Stimulated activated CD4-positive, alpha-beta T cell treated with anti-CD3 and anti-CD28 coated beads, Interleukin-1b, Interleukin-23, amount 100 ng/mL, for 4 hours (primary cell): ENCODE measurements at places on chromosomes 2 and 18.

DNA sequence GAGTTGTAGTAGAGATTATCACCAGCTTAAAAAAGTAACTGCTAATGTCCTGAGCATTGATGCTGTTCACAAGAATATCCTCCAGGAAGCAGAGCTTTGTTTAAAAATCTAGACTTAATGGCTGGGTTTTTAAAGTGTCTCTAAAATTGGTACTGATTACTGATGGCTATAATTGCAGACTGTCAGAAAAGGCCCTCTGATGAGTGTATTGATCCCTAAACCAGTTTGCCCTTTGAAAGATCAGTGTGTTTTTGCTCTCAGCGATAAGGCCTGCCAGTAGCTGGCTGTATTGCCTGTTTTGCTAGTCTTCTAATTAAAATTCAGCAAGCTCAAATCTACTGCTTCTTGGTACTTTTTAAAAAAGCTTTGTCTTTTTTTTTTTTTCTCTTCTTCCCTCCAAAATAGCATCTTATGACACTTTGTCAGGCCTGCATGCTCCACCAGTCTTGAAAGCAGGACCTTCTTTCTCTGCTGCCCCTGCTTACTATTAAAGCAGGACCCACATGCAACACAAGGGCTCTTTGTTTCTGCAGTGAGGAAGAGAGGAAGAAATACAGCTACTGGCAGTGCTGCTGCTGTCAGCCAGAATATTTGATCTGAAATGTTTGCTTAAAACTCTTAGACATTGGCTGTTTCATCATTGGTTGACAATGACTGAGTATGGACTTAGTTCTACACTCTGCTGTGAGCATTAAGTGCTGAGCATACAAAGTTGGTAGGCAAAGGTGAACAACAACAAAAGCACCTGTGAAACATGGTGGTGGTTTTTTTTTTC, 1.8 kb downstream of the SEC11C start:
- DNase-seq: no peak

DNA sequence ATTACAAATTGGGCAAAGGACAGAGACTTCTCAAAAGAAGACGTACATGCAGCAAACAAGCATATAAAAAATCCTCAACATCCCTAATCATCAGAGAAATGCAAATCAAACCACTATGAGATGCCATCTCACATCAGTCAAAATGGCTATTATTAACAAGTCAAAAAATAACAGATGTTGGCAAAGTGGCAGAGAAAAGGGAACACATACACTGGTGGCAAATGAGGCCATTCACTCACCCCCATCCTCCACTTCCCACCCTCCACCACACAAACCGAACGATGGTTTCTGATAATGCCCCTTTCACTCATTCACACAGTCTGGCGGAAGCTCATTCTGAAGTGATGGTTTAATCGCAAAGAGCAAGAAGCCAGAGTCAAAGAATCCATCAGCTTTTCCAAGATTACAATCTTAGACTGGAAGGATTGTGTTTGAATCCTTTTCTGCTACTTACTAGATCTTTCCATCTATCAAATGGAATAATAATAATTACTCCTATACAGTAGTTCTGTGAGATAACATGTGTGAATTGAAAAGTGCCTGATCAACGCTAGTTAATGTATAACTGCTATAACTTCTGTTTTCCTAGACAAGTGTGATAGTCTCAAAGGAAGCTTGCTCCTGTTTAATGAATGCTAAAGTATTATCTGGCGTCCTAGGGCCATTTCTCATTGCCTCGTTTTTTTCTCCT, 16.9 kb upstream of the CD28 start:
- DNase-seq: no peak

GRCh38 chr2:218870984-218871344, 9.7 kb upstream of the WNT10A start:
- no peak for DNase-seq

- no peak for DNase-seq
Measured at GRCh38 chr2:239729151-239729550, 296.0 kb downstream of the NDUFA10 start.

GRCh38 chr2:14428056-14428455, 204.5 kb upstream of the LRATD1 start:
- DNase-seq: no peak

DNA sequence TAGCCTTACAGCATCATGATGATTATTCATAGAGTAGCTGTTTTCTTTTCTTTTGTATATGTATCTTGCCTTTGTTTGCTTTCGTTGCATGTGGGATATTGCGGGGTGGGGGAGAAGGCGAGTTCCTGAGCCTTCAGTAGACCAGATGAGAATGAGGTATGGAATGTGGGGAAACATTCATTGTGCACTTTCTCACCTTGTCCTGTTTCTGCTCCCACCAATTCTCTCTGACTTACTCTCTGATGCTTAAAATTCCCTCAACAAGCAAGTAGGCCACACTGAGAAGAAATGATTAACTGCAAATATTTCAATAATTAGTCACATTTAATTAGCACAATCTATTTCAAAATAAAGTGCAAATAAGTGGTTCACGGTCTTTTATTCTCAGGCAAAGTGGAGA, 31.0 kb downstream of the GKN2 start:
- DNase-seq: no peak

DNA sequence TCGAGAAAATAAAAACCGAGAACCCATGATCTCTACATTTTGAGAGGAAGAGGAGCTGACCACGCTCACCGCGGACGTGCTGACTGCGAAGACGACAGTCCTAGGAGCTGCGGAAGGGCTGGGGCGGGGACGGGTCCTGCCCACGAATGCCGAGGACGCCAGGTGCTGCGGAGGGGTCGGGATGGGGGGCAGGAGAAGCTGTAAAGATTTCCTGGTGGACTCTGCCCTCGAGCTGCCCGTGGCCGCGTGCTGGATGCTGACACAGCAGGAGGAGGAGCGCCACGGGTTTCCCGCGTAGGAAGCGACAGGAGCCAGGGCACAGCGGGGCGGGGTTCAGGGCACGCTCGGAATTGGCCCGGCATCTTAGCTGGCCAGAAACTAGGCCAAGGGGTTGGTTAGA, 22.2 kb downstream of the ZSCAN30 start:
- peak; percentile 2 for DNase-seq

DNA sequence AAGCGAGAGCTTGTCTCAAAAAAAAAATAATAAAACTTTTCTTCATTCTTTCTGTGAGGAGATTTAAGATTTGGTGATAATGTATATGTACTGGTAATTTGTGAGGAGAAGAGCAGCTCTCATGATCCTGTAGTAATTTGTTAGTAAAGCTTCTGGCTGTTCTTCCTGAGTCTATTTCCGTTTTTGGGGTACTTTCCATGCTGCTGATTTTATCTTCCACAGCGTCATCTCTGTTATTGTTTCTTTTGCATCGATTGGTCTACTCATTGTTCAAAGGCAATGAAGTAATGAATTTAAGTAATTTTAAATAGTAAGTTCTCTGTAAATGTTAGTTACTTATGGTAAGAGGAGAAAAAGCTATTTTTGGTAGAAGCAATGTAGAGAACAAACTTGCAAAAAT, 12.0 kb downstream of the NDUFAF7 start:
- DNase-seq: no peak

GRCh38 chr2:113922784-113923183, 32.9 kb downstream of the ACTR3 start:
- DNase-seq: no peak

- DNase-seq: no peak
Measured at GRCh38 chr2:190678444-190679162, 29.7 kb downstream of the NAB1 start.

DNA sequence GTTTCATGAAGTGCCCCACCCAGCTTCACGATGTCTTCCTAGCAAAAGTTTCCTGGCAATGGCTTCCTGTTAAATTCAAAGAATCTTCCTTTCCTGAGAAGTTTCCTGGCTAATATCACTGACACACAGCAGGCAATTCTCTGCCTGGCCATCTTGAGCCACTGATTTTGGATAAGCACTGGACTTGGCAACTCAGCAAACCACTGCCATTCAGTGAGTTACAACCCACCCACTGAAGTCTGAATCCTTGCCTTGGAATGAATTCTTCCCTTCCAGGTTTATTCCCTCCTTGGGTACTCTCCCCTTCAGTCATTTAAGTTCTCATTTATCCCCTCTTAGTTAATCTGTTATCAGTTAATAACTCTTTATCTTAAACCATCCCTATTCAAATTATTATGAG, 426.0 kb downstream of the MBD2 start:
- no peak for DNase-seq

- DNase-seq: no peak
Measured at GRCh38 chr2:73811878-73812277, 16.9 kb upstream of the STAMBP start.

DNA sequence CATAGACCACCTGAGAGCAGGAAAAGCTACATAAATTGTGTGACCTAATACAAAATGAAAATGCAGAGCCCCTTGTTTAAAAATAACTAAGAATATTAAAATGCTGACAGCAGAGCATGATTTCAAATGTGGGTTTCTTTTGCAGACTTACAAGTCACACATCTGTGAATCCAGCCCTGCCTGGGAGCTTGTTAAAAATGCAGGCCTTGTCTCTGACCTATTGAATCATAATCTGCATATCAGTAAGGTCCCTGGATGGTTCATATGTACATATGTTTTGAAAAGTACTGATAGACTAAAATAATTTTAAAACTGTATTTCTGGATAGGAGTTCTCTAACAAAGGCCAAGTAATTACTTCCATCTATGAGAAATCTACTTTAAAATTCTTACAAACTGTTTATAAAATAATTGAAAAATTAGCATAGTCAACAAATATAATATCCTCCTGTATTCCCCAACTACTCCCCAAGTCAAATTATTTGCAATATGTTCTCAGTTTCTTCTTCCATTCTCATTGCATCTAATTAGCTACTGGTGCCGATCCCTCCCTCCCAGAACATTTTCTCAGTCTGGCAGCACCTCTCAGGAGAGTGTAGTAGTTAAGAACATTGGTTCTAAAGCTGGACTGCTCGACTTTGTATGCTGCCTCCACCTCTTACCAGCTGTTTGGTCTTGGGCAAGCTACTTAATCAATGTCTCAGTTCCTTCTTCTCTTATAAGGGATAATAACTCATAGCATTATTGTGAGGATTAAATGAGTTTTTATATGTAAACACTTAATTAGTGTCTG, 1040.4 kb upstream of the CDH2 start:
- no peak for DNase-seq

- DNase-seq: no peak
Measured at GRCh38 chr2:25473758-25474340, 132.1 kb upstream of the DNMT3A start.

DNA sequence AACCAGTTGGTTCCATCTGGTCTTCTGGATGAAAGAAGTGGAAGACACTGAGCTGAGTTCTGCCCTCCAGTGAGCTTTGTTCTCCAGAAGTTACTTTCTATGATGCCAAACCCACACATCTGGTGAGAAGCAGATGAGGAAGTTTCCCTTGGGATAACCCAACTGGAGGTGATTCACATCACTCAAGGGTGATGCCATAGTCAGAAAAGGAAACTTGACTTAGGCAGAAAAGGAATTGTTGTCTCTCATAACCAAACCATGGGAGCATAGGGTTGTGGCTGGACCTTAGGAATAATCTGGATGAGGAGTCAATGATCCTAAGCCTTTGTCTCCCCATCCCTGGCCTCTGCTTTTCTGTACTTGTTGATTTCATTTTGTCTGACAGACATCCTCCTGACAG, 43.7 kb downstream of the CDC42EP3 start:
- no peak for DNase-seq

DNA sequence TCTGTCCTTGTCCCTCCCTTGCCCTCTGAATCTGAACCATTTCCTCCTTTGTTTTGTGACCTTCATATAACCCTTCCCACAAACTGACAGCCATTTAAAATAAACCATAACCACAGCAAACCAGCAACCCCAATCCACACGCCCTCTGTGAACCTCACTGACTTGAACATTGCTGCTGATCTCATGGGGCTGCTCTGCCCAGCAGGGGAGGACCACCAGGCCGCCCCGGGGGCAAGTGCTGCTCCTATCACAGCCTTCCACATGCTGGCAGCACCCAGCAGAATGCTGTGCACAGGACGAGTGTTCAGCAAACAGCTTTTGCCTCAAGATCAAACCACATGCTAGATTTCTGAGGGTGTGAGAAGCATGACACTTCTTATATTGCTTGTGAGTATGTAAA, 73.9 kb upstream of the UXS1 start:
- DNase-seq: no peak

DNA sequence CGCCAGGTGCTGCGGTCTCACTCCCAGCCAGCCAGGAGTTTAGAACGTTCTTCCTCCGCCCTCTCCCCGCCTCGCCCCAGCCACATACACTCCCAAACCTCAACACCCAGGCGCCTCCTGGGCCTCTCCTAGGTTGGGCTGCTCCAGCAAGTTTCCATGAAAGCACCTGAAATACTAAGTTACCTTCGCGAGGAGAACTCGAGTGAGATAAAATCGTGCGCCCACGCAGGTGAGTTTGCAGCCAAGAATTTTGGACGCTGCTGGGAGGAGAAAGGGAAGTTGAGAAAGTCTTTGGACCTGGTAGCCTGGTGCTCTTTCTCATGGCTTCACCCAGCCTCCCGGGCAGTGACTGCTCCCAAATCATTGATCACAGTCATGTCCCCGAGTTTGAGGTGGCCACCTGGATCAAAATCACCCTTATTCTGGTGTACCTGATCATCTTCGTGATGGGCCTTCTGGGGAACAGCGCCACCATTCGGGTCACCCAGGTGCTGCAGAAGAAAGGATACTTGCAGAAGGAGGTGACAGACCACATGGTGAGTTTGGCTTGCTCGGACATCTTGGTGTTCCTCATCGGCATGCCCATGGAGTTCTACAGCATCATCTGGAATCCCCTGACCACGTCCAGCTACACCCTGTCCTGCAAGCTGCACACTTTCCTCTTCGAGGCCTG, at the start of gene GPR39:
TSS of gene GPR39 (plus strand) at position 83 of the 673 bp plus-strand sequence.
- DNase-seq: no peak

DNA sequence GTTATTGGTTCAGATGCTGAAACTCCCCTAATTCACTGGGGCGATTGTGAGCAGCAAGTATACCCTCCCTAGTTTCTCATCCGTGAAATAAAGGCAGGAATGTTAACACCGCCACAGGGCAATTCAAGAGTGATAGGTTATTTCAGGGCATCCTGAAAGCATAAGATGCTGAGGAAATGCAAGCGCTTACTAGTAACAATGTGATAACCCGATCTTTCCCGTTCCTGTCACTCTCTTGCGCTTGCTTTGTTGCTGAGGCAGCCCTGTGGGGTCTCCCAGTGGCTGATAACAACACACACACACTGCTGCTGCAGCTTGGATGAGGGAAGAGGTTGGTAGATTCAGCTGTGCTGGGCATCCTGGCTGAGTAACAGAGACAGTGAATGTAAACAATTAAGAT, 259.3 kb downstream of the AGPS start:
- DNase-seq: no peak

- no peak for DNase-seq
Measured at GRCh38 chr18:39241534-39241933, 1675.9 kb upstream of the CELF4 start.

GRCh38 chr2:86788165-86788564, 2.5 kb downstream of the CD8A start:
- no peak for DNase-seq

- DNase-seq: no peak
Measured at GRCh38 chr2:239225371-239225851, 175.4 kb downstream of the HDAC4 start.

DNA sequence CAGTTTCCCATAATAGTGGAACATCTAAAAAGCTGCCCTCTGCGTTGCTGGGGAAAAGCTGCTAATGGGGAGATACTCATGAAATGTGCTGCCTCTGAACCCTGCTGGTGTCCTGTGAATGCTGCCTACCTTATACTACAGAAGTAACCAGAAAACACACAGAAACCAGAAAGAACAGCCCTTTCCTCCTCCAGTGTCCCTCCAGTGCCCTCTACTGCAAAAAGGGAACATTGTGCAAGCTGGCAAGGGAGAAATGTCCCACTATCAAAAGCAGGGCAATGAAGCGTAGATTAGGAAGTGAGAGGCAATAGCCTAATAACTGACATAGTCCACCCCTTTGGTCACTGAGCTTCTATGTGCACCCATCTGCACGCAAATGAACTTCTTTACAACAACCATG, 162.7 kb upstream of the ETAA1 start:
- no peak for DNase-seq
